ENCODE measurements at places on chromosomes 7 and 10.

DNA sequence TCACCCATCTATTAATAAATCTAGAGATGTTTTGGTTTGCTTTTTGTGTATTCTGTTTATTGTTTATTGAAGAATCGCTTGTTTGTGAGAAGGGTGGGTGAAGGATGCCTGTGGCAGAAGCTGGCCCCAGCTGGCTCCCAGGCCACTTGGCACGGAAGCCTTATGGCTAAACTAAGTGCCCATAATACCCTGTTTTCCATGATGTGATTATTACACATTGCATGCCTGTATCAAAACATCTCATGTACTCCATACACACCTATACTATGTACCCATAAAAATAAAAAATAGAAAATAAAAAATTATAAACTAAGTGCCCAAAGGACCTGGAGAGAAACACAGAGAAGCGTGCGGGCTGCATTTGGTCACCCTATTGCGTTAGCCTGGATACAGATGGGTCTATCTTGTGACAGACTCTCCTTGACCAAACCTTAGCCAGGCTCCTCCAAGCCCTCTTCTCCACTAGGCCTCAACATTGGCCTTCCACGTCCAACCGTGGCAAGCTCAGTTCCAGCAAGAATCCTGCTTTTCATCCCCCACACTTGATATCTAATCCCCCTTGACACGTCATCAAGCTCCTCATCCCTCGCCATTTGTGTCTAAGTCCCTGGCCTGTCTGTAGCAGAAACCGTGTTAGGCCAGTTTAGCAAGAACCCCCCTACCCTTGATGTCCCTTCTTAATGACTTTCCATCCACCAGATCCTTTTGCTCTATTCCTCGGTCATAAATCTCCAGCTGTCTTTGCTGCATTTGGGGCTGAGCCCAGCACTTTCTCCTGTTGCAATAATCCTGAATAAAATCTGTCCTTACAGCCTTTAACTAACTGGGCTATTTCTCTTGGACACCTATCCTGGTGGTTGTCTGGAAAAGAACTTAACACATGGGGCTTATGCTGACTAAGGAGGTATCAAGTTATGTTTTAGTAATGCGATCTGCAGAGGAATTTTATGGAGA, 245.2 kb downstream of the TNS3 start:
- no peak for DNase-seq

DNA sequence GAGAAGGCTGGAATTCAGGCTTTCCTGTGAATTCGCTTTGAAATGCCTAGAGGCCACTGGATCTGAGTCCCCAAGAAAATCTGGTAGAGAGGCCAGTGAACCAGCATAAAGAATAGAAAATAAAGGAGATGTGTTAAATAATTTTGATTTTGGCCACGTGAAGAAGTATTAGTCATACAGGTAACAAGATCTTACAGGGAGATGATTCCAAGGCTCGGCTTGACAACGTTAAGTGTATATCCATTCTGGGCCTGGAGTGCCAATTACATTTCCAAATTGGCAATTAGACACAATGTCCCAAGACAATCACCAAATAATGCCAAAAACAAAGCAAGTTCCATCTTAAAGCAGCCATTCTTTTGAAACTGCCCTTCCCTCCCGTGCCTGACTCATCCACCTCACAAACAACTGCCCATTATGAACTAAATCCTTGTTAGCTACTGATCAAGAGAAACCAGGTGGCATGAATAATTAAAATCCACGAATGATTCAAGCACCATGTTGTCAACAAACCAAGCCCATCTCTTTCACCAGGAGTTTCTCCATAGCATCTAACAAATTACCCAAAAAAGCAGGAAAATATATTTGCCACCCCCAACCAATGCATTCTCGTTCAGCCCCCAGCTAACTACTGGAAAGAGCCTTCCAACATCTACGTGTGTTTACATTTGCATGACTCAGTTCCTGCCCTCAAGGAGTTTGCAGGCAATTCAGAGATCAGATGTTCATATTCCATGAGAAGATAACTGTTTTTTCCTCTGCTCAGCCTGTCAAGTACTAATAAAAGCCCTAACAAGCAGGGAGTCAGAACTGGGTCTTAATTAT, 8.5 kb downstream of the KCNMA1 start:
- no peak for DNase-seq

GRCh38 chr7:149875396-149875795, 1.6 kb downstream of the ATP6V0E2 start:
- no peak for DNase-seq

- no peak for DNase-seq
Measured at GRCh38 chr7:9083837-9084236, 650.4 kb downstream of the NXPH1 start.

- no peak for DNase-seq
Measured at GRCh38 chr7:96686305-96686704, 23.3 kb downstream of the SEM1 start.

GRCh38 chr7:12737373-12737772, 49.9 kb downstream of the ARL4A start:
- no peak for DNase-seq

Data from left ventricle myocardium inferior (tissue), 1 donor.